Activated CD4-positive, CD25-positive, alpha-beta regulatory T cell treated with anti-CD3 and anti-CD28 coated beads, Interleukin-2, amount 50 U/mL, for 16 hours (primary cell): ENCODE measurements at places on chromosomes 13 and 19.

GRCh38 chr19:35276706-35277281, 5.5 kb upstream of the HAMP start:
- no peak for DNase-seq

GRCh38 chr13:25200783-25201182, 28.7 kb upstream of the AMER2 start:
- no peak for DNase-seq

- DNase-seq = no peak
These were observed 62.1 kb downstream of the ARHGEF7 start for GRCh38 chr13:111177081-111177711.

GRCh38 chr19:4847190-4847973, 15.9 kb upstream of the TICAM1 start:
- no peak for DNase-seq

DNA sequence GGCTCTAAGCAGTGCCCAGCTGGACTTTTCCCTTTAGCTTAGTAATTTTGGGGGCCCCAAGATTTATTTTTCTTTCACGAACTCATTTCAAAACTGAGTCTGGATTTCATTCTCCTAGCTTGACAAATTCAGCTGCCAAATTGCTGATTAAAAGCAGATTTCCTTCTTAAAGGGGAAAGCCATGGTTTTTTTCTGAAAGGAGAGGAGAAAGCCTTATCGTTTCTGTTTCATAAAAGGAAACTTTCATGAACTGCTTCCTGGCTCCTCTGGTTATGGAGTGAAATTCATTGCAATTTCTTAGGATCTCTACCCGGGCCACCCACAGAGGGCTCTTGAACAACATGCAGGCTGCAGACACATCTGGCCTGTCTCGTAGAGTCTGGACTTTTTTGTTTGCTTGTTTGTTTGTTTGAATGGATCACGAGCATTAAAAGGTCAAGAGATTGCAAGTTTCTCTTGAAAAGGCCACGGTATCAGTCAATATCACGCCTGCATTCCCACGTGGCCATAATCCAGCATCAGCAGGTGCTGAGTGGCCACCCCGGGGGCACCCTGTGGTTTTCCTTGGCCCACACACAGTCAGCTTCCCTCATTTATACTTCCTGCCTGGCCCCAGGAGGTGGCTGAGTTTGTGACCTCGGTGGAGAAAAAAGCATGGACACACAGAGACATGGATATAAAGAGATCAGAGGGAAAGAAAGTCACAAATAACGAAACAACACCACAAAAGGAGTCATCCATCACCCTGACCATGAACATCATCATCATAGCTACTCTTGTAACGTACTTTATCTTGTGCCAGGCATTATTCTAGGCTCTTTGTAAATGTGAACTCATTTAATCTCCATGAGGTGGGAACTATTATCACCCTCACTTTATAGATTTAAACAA, 10.5 kb upstream of the KLK4 start:
- no peak for DNase-seq

DNA sequence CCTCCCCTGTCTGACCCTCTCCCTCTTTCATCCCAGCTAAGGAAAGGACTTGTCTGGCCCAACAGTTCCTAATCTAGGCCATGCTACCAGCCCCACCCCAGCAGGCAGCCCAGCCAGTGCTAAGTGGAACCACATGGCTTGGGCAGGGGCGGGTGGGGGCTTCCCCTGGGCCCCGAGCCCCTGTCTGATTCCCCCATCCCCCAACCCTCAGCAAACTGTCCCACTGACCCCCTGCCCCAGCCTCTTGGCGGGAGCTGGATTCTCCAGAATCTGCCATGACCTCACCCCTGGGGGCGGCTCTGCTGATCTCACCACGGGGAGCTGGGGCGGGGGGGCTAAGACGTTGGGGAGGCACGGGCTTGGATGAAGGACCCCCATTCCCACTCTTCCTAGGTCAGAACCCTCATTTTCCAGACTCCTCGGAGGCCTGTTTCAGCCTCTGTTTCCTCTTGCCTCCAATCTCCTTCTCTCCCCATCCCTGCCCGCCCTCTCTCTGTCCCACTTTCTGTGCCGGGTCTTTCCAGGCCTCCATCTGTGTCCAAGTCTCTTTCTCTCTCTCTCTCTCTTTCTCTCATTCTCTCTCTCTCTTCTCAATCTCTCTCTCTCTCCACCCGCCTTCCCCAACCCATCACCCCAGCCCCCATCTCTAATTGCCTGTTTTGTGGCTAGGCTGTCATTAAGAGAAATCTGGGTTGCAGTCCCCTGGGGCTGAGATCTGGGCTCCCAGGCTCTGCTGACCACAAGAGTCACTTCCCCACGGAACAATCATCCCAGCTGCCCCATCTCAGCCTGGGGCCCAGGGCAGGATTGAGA, 2.7 kb downstream of the COL5A3 start:
- DNase-seq = no peak

DNA sequence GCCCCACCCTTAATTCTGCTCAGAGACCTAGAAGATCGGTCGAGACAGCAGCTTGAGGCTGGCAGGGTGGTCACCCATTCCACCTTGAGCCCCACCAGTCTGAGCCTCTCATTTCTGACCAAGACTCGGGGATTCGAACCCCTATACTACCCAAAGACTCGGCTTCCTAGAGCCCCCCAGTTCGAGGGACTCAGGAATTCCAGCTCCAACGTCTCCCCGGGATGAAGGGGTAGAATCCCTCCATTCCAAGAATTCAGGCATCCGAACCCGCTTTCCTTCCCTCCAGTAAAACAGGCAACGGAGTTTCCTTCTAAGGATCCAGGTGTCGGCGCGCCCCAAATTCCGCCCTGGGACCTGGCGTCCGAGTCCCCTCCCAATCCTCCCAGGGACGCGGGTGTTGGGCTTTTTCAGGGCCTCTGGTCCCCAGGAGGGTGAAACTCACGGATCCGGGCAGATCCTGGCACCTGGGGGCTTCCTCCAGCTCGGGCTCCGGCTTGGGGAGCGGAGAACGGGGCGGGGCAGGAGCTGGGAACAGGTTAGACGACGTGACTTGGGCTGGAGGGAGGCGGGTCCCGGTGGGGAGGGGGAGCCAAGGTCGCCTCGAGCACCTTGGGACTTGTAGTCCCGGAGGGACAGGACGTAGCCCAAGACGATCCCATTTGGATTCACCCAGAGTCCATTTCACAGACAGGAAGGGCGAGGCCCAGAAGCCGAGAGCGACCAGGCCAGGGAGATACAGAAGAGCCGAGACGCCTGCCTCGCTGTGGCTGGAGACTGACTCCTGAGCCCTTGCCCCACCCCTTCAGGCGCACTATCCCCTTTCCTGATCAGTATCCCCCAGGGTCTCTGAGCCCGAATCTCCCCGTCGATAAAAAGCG, at the start of gene PPP1R13L:
PPP1R13L (minus strand) TSS at position 513 of the 878 bp plus-strand sequence. CDS start 6,751 bp downstream, outside the sequence.
- peak; percentile 23 for DNase-seq

- DNase-seq = no peak
These were observed 17.5 kb upstream of the SHC2 start for GRCh38 chr19:478236-478903.

GRCh38 chr13:36134632-36135031, 3.5 kb upstream of the DCLK1 start:
- no peak for DNase-seq
